HCEC 1CT (cell line): ENCODE measurements at places on chromosomes 5 and 9.

GRCh38 chr9:101650142-101650541, 55.4 kb upstream of the PPP3R2 start:
- no peak for DNase-seq

DNA sequence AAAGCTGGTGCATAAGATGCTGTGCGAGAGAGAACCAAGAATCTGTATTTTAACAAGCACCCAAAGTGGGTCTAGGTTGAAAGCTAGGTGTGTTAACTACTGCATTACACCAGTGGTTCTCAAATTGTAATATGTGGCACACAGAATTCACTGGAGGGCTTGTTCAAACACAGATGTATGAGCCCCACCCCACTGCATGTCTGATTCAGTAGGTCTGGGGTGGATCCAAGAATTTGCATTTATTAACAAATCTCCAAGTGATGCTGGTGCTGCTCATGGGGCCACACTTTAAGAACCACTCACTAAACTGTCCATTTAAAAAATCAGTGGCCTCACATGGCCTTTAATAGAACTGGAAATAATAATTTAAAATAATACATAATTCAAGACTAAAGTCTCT, 40.4 kb downstream of the LPAR1 start:
- peak; percentile 45 for DNase-seq

GRCh38 chr9:76866689-76867088, 39.2 kb downstream of the PRUNE2 start:
- peak; percentile 99 for DNase-seq

DNA sequence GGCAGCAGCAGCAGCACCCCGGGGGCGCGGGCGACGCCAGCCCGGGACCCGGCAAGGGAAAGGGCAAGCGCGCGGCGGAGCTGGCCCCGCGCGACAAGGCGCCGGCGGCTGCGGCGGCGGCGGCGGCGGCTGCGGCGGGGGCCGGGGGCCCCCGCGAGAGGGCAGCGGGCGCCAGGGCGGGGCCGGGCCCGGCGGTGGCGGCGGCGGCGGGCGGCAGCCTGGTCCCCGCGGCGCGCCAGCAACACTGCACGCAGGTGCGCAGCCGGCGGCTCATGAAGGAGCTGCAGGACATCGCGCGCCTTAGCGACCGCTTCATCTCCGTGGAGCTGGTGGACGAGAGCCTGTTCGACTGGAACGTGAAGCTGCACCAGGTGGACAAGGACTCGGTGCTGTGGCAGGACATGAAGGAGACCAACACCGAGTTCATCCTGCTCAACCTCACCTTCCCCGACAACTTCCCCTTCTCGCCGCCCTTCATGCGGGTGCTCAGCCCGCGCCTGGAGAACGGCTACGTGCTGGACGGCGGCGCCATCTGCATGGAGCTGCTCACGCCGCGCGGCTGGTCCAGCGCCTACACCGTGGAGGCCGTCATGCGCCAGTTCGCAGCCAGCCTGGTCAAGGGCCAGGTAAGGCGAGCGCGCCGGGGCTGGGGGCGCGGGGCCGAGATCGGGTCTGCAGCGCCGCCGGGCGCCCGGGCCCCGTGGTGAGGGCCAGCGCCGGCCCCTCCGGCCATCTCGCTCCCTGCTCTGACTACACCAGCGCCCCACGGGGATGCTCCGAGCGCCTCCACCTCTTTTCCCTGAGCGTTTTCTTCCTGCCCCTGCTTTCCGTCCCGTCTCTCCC, at the start of gene UBE2QL1:
Gene UBE2QL1 (plus strand): TSS at position 238 of the 843 bp plus-strand sequence. CDS start 35 bp downstream, at position 273.
- DNase-seq = no peak

- DNase-seq = no peak
These were observed 38.9 kb downstream of the AGTPBP1 start for GRCh38 chr9:85702726-85703289.

DNA sequence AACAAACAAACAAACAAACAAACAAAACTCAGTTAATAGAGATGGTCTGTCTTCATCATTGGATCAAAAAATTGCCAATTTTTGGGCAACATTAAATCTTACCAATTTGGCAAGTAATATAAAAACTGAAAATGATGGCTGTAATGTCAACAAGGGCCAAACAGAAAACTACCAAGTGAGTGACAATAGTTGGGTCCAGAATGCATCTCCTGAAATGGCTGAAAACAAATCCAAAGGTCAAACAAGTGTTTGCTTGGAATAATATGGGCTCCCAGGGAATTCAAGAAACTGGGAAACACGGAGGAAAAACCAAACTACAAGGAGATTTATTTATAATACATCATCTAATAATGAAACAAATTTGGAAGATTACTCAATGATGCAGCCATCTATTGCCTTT, 25.1 kb downstream of the BAAT start:
- DNase-seq = no peak

GRCh38 chr9:72292256-72292682, 72.7 kb downstream of the ZFAND5 start:
- DNase-seq = peak; percentile 33

DNA sequence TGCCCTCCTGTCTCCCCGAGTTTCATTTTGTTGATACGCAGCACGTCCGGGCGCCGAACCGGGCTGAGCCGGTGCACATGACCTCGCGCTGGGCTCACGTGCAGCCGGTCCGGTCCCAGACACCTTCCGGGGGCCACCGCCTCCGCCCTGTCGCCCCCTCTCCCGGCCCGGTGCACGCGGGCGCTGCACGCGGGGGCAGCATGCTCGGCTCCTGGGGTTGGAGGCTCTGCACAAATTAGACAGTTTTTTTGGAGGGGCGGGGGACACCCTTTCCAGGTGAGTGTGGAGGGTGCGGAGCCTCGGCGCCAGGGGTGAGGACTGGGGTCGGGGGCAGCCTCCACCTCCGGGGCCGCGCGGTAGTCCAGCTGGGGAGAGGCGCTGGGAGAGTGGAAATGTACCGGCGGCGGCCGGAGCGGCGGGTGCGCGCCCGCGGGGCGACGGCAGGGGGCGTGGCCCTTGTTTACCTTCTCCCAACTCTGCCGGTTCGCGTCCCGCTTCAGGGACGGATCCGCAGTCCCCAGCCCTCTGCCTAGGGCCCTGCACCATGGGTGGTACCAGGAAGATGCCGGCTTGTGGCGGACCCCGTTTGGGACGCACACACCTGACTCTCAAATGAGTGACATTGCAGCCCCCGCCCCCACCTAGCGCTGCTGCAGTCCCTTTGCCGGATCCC, 1.1 kb downstream of the JADE2 start:
- DNase-seq = peak; percentile 75

GRCh38 chr9:5800969-5801738, 31.8 kb downstream of the ERMP1 start:
- no peak for DNase-seq

DNA sequence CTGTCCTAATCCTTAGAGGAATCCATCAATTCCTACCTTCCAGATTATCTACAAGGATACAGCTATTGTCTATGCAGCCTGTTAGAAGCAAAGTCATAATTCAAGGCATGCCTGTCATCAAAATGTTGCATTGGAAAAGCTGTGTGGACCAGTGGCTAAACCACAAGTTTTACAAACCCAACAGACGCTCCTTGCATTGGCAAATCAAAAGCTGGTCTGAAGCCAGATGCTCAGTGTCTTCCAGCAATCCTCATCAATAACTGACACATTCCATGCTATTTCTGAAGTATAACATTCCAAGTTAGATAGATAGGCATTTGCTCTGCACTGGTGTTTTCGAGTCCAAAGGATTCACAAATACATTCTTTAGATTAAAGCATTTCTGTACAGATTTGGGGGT, 213.6 kb downstream of the EBF1 start:
- DNase-seq = no peak

DNA sequence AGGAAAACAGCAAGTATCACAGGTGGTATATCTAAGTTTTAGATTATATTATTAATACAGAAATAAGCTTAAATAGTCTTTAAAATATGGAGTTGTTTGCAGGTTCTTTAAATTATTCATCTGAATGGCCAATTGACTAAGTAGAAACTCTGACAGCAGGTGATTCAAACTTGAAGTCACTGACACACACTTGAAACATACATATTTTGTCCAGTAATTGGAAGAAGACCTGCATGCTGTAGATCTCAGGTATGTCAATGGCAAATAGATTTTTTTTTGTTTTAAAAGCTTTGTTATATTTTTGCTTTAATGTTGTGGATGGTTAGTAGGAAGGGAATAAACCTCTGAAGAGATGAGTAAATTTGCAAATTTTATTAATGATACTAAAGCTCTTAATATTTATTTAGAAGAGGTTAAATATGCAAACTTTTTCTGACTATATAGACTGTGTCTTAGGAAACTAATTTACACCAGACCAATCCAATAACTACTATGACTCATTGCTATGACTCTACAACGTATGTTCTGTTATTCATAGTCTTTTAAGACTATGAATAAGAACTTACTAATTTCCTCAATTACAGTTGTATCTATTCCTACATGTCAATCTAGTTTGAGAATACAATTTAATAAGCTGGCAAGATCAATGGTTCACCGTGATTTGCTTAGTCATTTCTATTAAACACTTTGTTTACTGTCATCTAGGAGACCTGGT, 53.9 kb upstream of the RORB start:
- peak; percentile 47 for DNase-seq

GRCh38 chr9:131111186-131111853, 14.1 kb upstream of the NUP214 start:
- peak; percentile 7 for DNase-seq

DNA sequence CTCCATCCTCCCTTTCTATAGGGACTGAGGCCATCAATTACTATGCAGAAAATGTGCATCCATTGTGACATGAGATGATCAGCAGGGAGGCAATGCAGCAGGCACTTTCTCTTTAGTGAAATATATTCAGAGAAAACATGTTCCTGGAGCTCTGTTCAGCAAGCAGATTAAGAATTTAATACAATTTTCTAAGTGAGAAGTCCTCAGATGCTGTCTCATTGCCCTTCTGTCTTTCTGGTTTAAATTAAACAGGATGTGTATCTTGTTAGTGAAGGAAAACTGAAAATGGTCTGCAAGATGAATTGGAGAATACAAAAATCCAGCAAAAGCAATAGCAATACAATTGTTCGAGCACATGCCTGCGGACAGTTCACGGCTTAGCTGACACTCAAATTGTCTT, 445.8 kb upstream of the RIOK2 start:
- DNase-seq = no peak
